Anterior cingulate cortex (tissue), 58 donors: ENCODE measurements at places on chromosomes 12 and 14.

DNA sequence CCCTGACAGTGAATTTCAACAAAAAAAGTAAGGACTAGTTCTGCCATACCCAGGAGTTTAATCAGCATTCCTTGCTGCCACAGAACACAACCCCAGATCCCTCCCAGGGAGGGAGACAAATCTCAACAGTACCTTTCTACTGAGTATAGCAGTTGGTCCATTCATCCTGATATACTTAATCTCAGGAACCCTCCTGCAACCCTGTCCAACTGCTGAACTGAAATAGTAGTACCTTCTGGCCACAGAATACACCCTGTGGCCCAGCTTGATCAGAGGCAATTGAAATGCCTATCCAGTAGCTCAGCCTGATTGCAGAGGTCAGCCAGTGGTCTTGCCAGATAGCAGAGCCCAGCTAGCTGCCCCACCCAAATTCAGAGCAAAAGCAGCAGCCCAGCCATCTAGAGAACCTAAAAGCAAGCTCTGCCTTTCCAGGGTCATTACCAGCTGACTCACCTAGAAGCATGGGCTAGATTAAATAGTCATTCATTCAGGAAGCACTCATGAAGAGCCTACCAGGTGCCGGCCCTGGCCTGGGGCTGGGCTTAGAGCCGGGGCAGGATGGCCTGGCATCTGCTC, 40.0 kb upstream of the RHOJ start:
- no peak for DNase-seq

DNA sequence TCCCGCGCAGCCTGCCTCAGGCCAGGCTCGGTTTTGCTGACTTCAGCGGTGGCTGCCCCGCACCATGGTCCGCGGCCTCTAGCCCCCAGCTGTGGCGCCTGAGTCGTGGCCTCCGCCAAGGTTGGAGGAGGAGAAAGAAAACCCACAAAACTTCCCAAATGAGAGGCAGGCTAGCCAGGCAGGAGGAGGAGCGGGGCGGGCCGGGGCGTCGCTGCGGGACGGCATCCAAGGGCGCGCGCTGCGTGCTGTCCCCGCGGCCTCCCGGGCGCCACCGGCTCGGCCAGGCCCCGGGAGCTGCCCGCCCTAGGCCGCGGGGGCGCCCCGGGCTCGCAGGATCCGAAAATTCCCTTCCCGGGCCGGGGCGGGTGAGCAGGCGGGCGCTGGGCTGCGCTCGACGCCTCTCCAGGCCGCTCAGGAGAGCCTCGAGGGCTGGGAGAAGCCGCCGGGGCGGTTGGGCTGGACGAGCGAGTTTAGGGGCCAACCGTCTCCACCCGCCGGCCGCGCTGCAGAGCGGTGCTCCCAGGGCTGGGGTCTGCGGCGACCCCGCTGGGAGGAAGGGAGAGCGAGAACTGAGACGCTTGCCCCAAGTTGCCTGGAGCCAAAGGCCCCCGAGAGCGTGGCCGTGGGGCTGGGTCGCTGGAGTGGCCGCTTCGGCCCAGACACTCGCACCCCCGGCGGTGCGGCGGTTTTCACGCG, at the start of gene EFS:
TSS of gene EFS (minus strand) at position 137 of the 696 bp plus-strand sequence. CDS start 147 bp downstream, outside the sequence.
- peak; percentile 2 for DNase-seq

GRCh38 chr12:7542046-7542445, 38.5 kb upstream of the CD163 start:
- no peak for DNase-seq

DNA sequence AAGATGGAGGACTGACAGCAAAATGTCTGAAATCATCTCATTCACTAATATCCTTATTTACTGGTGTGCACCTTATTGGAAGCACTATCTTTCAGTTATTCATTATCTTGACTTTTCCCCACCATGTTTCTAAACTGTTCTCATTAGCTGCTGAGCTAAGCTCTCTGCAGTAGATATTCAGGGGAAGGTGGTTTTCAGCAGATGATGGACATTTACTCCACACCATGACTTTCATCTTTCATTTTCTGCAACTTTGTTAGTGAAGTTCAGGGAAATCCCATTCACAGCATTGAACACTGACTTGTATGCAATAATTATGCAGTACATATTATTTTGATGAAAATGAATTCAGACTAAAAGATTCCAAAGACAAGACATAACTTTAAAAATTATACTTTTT, 373.6 kb upstream of the FLRT2 start:
- DNase-seq: no peak
